ENCODE measurements at places on chromosomes 2 and 18.

DNA sequence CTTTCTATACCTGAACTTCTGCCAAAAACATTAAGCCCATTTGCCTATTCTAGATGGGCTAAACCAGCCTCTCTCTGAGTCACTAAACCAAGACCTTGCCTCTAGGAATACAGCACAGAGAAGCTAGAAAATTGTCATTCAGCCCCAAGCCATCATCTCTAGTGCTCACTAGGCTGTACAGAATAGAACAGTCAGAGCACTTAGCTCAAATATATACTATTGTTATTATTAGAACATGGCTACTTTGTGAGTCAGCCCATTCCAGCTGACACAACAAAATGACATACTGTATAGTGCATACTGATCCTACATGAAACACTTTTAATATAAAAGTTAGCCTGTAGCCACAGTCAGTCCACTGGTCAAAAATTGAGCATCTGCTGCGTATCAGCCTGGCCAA, 418.8 kb downstream of the NRXN1 start:
- no peak for DNase-seq

GRCh38 chr2:229675569-229675968, 38.8 kb downstream of the DNER start:
- no peak for DNase-seq

- DNase-seq: no peak
Observed at GRCh38 chr2:96625571-96626552, 12.2 kb downstream of the KANSL3 start.

DNA sequence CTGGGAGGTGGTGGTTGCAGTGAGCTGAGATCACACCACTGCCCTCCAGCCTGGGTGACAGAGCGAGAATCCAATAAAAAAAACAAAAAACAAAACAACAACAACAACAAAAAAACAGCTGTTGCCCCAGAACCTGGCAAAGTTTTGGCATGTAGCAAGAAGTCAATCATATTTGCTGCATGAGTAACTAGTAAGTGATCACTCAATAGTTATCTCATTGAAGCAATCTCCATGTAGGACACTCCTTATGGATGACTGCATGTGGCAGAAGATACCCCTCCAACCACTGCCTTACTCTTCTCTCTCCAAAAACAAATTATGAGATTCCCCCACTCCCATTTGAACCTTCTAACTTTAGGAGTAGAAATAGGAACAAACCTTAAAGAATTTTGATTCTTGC, 113.7 kb downstream of the TTC27 start:
- no peak for DNase-seq

DNA sequence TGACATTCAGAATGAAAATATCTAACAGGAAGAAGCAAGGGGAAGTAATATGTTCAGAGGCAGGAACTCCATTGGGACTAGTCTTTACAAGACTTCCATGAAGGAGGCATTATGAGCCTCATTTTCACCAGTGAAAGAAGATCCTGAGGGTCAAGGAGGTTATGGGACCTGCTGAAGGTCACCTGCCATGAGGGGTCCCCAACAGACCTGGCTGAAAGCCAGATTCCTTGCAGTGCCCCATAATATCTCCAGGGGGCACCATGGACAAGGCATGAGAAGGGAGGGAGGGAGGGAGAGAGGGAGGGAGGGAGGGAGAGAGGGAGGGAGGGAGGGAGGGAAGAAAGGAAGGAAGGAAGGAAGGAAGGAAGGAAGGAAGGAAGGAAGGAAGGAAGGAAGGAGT, 27.9 kb downstream of the XDH start:
- no peak for DNase-seq

DNA sequence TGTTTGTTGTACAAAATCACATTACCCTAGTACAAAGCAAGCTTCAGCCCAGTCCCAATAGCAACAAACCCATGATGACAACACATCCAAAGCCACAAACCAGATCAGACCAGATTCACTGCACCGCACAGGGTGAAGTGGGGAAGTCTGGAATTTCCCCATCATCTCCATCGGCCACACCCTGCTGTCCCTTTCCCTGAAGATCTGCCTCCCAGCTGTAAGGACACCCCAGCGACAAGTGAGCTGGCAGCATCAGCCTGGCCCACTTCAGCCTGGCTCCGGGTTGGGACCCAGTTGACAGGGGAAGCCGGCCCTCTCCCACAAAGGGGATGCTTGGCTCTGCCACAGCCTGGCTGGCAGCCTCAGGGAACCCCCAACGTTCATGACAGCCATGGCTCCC, 207.6 kb downstream of the MGAT5 start:
- DNase-seq: no peak

DNA sequence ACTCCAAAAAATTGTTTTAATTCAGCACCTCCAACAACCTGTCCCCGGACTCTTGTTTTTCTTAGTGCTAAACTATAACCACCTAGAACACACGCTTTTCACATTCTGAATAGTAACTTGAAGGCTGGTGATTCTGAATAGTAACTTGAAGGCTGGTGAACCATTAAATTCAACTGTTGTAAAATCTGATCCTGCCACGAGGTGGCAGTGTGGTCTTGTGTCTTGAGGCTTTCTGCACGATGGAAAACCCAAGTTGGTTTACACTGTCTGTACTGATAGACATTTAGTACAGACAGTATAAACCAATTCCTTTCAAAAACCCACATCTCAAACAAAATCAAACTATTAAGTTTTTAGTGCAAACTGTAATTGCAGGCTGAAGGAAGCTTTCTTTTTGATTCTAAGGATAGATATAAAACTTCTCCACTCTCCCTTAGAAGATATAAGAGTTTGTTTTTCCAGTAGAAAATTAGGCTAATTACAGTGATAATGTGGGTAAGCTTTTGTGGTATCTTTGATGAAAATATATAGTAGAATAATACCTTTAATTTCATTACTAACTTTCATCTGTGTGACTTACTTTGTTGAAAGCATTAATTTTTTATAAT, 57.6 kb downstream of the VAPA start:
- peak; percentile 63 for DNase-seq

GRCh38 chr2:72004201-72004915, 143.3 kb downstream of the CYP26B1 start:
- no peak for DNase-seq

GRCh38 chr2:148065936-148066335, 45.0 kb downstream of the MBD5 start:
- no peak for DNase-seq

GRCh38 chr18:31667185-31667584, 17.2 kb downstream of the B4GALT6 start:
- no peak for DNase-seq

DNA sequence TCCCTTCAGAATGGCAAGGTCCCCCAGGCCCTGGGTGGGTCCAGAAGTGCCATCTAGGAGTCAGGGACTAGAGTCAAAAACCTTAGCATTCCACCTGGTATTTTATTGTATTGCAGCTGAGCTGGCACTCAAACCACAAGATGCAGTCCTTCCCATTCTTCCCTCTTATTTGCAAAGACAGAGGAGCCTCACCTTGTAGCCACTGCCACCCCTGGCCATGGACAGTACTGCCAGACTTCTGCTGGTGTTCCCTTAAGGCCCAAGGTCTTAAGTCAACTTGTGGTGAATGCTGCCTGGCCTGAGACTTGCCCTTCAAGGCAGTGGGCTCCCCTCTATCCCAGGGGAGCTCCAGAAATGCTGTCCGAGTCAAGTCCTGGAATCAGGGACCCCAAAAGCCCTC, 6.9 kb downstream of the UGT1A10 start:
- DNase-seq: no peak

GRCh38 chr2:1656961-1657841, 87.1 kb downstream of the PXDN start:
- DNase-seq: no peak

- no peak for DNase-seq
Observed at GRCh38 chr2:47222826-47223554, 67.9 kb upstream of the STPG4 start.

DNA sequence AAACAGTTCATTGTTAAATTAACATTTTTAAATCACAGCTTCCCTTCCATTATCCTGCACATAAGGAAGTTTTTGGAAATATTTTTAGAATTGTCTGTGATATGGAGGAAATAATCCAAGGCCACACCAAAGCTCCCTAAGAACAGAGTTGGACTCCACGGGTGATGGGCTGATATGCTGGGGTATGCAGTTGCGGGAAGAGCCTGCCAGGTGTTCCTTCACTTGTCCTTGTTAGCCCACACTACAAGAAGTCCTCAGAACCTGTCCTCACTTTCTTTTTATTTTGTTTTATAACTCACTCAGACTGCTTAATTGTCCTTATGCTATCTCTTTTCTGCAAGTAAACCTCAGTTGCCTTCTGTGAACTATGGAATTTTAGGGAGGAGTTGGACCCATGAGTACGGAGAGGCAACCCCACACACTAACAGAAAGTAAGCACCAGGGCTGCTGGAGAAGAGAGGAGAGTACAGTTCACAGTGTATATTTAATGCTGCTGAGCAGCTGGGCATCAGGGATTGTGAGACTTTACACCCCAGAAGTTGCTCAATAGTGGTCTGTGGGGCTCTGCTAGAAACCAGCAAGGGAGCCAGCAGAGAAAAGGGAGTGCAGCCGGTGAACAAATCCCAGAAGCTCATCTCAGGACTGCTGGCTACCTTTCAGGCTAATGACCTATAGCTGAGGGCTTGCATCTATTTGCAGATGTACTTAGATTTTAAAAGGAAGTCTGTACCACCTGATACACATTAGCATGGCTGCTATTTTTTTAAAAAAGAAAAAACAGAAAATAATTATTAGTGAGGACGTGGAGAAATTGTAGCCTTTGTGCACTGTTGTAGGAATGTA, 280.1 kb upstream of the STON1 start:
- no peak for DNase-seq

DNA sequence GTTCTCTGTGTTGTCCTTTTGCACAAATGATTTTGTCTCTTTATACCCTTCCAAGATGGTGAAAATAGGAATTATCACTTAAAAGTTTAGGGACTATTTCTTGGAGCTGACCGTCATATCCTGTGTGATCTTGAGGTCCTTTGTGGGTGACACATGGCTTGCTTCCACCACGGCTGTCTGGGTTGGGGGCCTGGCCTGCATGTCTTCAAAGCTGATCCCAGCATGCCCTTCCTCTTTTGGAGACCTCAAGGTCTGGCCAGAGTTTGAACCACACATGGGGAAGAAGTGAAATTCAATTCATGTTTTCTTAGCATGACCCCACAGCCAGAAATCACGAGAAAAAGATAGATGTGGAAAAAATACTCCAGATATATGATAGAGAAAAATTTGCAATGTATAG, 14.0 kb downstream of the SFTPB start:
- DNase-seq: no peak

DNA sequence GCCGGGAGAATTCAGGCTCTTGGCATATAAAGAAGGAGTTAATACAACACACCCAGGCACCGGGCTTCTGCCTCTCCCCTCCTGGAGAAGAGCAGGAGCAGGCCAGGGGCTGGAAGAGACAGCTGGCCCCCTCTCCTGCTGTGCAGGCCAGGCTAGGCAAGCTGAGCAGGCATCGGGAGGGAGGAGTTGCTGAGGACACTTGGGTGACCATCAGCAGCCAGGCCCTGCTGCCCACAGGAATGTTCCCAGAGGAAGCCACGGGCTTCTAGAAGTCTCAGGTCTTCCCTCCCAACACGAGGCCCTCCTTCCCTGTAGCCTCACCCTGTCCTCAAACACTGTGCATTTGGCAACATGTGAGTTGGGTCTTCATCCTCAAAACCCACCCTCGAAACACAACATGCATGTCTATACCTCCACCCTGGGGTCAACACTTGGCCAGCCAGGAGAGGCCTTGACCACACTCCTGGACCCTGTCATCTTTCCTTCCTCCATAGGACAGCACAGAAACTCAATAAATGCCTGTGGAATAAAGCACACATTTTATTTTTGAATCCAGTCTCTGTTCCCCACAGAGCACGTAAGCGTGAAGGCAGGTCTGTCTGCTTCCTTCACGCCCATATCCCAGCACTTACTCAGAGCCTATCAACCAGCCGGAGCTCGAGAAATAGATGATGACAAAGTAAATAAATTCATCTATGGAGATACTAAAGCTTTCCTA, 433.8 kb upstream of the ID2 start:
- DNase-seq: no peak

DNA sequence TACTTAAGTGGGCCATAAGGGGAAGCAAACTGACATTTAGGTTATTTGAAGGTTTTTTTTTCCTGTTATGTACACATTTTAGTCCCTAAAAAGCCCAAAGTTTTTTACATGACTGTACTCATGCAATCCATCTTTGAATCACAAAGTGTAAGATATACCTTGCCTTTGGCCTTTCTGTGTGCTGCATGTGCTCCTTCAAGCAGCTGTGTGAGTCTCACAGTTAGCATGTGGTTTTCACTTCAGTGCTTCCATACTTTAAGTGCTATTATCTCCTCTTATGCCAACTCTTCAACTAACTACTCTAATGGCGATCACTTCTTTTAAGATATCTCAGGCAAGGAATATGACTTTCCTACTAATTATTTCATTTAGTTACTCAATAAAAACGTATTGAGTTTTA, 597.1 kb upstream of the ACVR2A start:
- no peak for DNase-seq

DNA sequence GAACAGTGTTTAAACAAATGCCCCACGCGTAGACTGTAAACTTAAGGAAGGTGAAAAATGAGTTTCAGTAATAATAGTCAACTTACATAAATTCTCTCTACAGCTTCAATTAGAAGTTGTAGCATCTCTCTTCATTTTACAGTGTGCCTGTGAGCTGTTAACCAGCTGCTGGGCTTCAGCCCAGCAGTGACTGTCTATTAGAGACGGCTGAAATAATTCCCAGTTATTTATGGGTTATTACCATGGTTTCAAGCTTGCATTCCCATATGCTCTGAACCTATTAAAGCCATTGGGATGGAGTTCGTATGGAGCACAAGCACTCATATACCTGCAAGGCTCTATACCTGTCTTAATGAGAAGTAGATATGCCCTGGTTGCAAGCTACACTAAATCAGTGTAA, 501.1 kb downstream of the CNTNAP5 start:
- DNase-seq: no peak

GRCh38 chr2:172893671-172894070, 158.0 kb downstream of the RAPGEF4 start:
- DNase-seq: no peak

- no peak for DNase-seq
Observed at GRCh38 chr2:100929147-100929546, 72.9 kb upstream of the RPL31 start.

GRCh38 chr2:129708221-129708967, 271.1 kb upstream of the RAB6C start:
- DNase-seq: no peak

DNA sequence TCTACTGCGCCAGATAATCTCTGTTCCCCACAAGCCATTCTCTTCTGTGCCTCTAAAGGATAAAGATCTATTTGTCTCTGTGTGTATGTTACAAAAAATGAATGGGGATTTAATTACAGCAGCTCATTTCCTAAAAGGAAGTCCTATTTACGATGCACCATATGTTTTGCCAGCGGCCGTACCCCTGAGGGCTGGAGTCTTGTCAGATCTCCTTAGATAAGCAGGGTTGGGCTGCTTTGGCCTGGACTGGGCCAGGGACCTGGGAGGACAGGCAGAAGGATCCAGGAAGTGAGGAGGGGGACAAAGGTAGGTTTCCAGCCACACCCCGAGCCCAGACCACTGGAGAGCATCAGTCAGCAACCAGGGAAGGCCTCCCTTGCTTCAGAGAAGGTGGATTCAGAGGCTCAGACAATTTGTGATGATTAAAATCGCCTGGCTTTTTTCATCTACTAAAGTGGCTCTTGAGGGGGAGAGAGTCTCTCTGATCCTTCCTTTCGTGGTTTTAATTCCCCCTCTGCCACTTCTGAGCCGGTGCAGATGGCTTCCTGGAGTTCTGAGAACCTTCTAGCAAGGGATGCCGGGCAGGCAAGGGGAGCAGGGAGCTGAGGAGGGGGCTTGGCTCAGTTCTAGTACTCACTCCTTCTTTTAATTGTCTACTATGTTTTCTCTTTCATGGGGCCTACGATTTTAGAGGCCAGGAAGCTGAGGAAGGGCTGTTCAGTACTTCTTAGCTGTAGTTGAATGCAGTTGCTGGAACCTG, 42.1 kb downstream of the MYCN start:
- DNase-seq: no peak
